ENCODE measurements at places on chromosomes 5 and 9.

DNA sequence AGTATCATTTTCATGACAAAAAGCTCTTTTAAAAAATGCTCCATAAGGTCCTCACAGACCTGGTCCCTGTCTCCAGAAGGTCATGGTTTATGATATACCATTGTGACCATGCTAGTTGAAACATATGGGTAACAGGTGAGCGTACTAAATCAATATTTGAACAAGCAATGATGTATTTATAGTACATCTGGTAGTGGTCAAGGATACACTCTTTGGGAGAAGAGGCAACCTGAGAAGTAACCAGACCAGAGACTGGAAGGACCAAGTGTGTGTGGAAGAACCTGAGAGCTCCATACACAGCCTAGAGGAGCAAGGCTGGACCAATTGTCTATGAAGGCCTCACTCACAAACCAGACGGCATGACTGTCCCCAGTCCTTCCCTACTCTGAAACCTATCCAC is 55.1 kb downstream of the LHFPL2 start:
- no peak for DNase-seq

- peak; percentile 86 for DNase-seq
These were observed 186.3 kb downstream of the KDM4C start for GRCh38 chr9:6944093-6944551.

GRCh38 chr9:36961561-36962325 is 72.3 kb downstream of the PAX5 start:
- DNase-seq: no peak

GRCh38 chr9:68869022-68869421 is 144.9 kb downstream of the PRKACG start:
- no peak for DNase-seq

DNA sequence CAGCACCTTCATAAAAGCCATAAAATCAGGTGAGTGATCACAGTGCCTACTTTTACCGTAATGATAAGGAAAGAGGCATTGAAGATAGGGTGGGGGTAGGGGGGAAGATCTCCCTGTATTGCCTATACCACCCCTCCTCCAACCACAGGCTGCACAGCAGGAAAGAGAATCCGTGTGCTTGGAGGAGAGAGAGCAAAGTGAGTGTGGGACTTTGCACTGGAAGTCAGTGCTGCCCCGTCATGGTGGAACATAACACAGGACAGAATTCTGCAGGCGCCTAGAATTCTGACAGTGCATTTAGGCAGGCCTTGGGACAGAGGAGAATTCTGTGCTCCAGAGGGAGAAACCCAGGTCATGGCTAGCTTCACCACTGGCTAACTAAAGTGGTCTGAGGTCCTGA is 3.5 kb upstream of the C5 start:
- no peak for DNase-seq

DNA sequence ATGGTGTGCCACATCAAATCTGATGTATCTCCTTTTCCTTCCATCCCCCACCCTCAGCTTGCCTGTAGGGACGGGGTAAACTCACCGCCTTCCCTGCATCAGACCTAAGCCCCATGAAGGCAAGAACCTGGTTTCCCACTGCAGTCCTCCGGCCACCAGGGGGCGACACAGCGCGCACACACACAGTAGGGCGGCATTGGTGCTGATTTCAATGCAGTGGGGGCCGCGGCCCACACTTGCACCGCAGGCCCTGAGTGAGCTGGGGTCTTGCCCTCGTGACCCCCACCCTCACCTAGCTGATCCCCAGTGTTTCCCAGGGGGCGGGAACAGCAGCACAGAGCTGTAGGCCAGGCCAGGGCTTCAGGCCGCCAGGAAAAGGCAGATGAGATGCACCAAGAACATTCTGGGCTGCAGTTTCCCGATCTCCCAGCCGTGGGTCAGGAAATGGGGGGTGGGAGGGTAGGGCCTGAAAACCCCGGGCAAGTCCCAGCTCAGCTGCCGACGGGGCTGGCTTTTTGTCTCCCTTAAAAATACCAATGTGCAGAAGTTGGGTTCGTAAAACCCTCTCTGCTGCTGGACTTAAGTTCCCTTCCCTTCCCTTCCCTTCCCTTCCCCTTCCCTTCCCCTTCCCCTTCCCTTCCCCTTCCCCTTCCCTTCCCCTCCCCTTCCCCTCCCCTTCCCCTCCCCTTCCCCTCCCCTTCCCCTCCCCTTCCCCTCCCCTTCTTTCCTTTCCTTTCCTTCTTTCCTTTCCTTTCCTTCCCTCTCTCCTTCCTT is 19.5 kb downstream of the FAM163B start:
- no peak for DNase-seq

- no peak for DNase-seq
These were observed 6.5 kb downstream of the TRAF1 start for GRCh38 chr9:120919843-120920805.

DNA sequence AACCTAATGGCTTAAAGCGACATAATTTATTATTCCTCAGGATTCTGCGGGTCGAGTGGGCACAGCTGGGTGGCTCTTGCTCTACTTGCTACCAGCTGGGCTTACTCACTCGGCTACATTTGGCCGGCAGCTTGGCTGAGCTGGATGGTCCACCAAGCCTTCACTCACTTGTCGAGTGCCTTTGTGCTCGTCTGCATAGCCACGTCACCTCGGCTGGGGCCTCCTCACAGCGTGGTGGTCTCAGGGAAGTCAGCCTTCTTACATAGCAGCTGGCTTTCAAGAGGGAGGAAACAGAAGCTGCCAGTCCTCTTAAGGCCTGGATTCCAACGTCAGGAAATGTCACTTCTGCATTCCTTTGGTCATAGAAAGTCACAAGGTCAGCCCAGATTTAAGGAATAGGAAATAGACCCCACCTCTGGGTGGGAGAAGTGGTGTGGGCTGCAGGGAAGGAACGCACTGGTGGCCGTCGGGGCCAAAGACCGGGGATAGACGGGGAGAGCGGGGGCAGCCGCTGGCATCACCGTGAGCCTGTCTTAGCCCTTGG is 75.1 kb upstream of the RUFY1 start:
- DNase-seq: no peak

DNA sequence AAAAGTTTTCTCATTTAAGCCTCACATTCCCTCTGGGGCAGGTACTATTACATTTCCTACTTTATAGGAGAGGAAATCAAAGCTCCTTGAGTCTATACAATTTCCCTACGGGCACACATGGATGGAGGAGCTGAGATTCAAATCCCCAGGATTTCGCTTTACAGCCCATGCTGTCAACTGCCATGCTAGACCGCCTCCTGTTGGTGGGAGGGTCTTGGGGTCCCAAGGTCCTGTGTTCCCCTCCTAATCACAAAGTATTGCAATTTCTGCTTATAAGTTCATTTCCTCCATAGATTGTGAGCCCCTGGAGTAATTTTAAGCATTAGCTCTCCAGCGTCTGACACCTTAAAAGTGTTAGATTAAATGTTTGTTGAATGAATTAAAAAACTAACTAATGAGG is 95.9 kb upstream of the SMARCA2 start:
- DNase-seq: no peak

- DNase-seq: peak; percentile 55
These were observed 64.0 kb upstream of the FYB1 start for GRCh38 chr5:39283231-39283818.

DNA sequence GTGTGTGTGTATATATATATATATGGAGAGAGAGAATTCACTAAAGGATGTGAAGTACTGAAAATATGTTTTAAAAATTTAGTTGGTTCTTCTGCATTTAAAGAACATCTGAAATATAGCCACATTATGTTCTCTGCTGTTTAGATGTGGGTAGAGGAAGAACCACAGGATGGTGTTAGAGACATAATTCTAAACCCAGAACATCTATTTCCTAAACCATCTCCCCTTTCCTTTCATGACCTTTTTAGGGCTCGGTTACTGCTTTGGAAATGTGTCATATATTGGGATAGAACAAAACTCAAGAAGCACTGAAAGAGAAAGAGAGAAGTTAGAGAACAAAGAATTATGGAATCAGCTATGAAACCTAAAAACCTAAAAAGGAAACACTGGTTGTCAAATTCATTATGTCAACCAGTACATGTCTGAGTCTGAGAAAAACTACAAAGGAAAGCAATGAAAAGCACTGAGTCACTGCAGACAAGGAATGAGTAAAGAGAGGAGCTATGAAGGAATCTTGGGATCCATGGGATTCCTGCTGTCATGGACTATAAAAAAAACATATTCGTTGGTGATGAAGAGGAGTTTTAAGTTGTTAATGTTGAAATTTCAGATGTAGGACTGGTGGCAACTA is 28.4 kb downstream of the SLC12A2 start:
- peak; percentile 63 for DNase-seq

GRCh38 chr9:75089373-75089766 is 1.1 kb downstream of the OSTF1 start:
- no peak for DNase-seq

- peak; percentile 43 for DNase-seq
These were observed 4.9 kb downstream of the MRPL22 start for GRCh38 chr5:154945695-154946301.

DNA sequence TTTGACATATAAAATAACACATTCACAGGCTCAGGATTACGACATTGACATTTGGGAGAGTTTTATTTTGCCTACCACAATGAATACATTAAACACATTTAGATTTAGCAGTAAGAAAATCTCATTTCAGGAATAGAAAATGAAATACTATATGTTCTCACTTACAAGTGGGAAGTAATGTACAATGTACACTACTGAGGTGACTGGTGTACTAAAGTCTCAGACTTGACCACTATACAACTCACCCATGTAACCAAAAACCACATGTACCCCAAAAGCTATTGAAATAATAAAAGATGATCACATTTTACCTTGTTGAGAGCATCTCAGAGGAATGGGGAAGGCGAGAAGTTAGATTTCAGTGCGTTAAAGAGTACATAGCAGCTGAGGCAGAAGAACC is 1202.4 kb upstream of the SEMA6A start:
- no peak for DNase-seq

- DNase-seq: peak; percentile 17
These were observed 229.7 kb downstream of the MELK start for GRCh38 chr9:36802201-36802920.

DNA sequence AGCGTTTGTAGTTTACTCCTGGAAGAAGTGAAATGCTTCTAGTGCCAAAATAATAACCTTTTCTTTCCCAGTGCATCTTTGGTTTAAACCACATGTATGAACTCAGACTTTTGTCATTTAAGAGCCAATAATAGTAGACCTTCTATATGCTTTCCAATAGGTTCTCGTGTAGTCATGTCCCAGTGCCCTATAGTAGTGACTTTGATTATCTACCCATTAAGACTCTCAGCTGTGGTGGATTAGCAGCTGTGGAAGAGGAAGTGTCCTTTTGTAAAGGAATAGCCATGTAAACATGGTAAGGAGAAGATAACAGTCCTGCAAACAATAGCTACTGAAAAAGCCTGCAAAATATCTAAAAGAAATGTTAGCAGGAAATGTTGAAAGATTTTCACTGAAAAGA is 765.3 kb downstream of the MTRR start:
- DNase-seq: no peak

- no peak for DNase-seq
These were observed 466.1 kb downstream of the PTPRD start for GRCh38 chr9:10146517-10147331.

DNA sequence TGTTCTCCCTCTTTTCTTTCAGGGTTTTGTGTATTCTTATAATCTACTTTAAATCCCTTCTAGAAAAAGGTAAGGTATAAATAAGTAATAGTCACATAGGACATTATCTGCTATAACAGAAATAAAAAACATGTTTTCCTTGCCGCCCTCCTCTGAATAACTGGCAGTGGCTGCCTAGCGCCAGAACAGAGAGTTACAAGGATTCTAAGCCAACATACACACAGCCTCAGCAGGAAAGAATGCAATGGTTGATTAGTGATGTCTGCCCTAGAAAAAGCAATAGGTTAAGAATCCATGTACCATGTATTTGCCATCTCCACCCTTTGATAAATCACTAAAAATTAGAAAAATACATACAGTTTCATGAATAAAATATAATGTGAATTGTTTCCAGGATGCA is 4.9 kb downstream of the MED27 start:
- peak; percentile 79 for DNase-seq

GRCh38 chr5:76473661-76474060 is 70.6 kb downstream of the IQGAP2 start:
- no peak for DNase-seq

GRCh38 chr5:89129941-89130340 is 247.0 kb upstream of the MEF2C start:
- DNase-seq: no peak

DNA sequence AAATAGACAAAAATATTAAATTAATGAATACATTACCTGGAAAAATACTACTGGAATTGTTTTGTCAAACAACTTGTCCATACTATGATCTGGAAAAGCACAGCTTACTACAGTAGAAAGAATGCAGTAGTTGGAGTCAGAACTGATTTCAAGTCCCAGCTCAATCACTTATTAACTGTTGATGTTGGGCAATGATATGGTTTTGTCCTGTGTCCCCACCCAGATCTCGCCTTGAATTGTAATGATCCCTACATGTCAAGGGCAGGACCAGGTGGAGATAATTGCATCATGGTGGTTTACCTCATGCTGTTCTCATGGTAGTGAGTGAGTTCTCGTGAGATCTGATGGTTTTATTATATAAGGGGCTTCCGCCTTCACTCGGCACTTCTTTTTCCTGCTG is 247.5 kb downstream of the CD180 start:
- no peak for DNase-seq

All from astrocyte of the spinal cord (primary cell).